ENCODE measurements at places on chromosomes 6 and 20. TPM values are rescaled to one million over a fixed set of nuclear protein-coding genes. Genes with fewer than 3 reads are reported as not detected.

Gene LRRC73
- 2.7 TPM for total RNA-seq

Gene TOX2
- total RNA-seq, result 0.31 TPM

Gene C2
- 4.7 TPM for total RNA-seq

Gene PRICKLE4
- total RNA-seq, result 0.62 TPM

Gene BMP5
- total RNA-seq, result 4.4 TPM

Gene CALHM6
- 2.7 TPM for total RNA-seq
